AML-193 (cell line): ENCODE measurements at places on chromosomes 2 and 18.

DNA sequence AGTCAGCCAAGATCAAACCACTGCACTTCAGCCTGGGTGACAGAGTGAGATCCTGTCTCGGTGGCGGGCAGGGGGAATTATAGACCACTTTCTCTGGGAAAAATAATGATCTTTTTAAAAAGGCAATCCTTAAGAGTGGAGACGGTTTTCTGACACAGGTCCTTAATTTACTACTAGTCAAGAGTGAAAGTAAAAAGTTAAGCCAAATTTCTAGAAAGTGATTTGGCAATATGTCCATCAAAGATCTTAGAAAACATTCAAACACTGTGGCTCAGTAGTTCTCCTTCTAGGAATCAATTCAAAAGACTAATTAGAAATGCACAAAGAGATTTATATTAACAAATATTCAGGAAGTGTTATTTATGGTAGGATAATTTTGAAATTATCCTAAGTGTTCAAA, 148.5 kb upstream of the DNMT3A start:
- no peak for DNase-seq

GRCh38 chr18:63074981-63075404, 244.6 kb downstream of the BCL2 start:
- DNase-seq: peak; percentile 40

DNA sequence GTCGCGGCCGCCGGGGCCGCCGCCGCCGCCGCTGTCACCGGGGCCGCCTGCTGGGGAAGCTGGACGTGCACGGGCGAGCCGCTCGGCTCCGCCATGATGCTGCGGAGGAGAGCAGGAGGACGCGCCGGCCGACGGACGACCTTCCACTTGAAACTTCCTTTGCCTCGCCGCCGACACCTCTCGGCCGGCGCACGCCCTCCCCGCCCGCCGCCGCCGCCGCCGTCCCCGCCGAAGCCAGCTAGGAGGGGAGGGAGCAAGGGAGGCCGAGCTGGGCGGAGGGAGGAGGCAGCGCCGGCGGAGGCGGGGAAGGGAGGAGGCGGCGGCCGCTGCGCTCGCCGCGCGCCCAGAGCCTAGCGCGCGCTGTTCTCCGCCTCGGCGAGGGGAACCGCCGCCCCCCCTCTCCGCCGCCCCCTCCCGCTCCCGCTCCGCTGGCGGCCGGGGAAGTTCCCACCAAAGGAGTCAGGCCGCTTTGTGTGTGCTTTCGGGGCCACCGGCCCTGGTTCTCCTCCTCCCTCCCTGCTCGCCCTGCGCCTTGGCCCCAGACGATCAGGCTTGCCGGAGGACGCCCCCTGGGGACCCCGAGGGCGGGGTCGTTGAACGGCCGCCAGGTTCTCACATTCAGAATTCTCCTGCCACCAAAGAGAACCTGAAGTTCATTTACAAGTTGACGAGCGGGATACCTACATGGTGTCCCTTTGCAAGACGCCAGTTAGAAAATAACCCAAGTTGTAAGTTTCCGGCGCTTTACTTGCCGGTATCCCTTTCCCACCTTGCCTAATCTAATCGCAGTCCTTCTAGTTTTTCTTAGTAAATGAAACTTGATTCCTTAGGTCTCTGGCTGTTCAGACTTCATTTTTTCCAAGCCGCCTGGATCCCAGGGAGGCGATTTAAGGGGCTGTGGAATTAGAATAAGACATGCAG, at the start of gene STK39:
Gene STK39, minus strand, starts transcription at position 255 of the 921 bp plus-strand sequence. Its CDS starts 160 bp downstream, at position 95.
- DNase-seq: peak; percentile 66

- DNase-seq: no peak
Observed at GRCh38 chr2:67660871-67661270, 263.7 kb downstream of the ETAA1 start.

GRCh38 chr18:2559249-2559648, 12.1 kb downstream of the METTL4 start:
- no peak for DNase-seq

GRCh38 chr2:207238831-207239701, 73.3 kb upstream of the KLF7 start:
- DNase-seq: peak; percentile 94

- no peak for DNase-seq
Observed at GRCh38 chr18:13623348-13623747, 103.0 kb downstream of the FAM210A start.

- no peak for DNase-seq
Observed at GRCh38 chr18:58578835-58579560, 49.9 kb downstream of the ALPK2 start.

- no peak for DNase-seq
Observed at GRCh38 chr2:236627193-236627592, 57.6 kb downstream of the ACKR3 start.

GRCh38 chr18:6557770-6558248, 143.1 kb upstream of the L3MBTL4 start:
- DNase-seq: no peak

GRCh38 chr18:23648940-23649607, 13.6 kb downstream of the ANKRD29 start:
- no peak for DNase-seq

GRCh38 chr2:28178946-28179345, 213.7 kb upstream of the FOSL2 start:
- no peak for DNase-seq

DNA sequence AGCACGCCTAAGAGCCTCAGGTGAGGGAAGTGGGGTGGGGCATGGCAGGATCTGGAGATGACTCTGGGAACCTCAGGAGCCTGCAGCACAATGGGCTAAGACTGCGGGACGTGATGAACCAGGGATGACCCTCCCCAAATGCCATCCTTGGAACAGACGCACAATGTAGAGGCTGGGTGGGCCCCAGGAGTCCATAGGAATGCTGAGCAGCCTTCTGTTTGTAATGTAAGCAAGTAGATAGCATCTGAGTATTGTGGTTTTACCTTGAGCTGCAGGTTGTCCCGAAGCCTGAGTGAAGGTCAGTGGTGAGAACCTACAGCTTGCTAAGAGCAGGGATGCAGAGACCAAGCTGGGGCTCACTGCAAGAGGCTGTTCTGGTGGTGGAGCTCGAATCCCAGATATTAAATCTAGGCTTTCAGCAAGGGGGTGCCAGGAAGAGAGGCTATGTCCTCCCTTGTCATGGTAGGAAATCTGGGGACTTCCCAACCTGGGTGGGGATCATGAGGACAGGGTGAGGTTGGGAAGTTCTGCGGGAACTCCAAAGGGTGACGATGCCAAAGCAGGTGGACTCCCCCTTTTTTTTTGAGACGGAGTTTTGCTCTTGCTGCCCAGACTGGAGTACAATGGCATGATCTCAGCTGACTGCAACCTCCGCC, 5.8 kb downstream of the SCTR start:
- DNase-seq: no peak

GRCh38 chr18:13520306-13520705, 206.1 kb downstream of the FAM210A start:
- no peak for DNase-seq

GRCh38 chr2:80281049-80281448, 23.5 kb downstream of the LRRTM1 start:
- DNase-seq: no peak

DNA sequence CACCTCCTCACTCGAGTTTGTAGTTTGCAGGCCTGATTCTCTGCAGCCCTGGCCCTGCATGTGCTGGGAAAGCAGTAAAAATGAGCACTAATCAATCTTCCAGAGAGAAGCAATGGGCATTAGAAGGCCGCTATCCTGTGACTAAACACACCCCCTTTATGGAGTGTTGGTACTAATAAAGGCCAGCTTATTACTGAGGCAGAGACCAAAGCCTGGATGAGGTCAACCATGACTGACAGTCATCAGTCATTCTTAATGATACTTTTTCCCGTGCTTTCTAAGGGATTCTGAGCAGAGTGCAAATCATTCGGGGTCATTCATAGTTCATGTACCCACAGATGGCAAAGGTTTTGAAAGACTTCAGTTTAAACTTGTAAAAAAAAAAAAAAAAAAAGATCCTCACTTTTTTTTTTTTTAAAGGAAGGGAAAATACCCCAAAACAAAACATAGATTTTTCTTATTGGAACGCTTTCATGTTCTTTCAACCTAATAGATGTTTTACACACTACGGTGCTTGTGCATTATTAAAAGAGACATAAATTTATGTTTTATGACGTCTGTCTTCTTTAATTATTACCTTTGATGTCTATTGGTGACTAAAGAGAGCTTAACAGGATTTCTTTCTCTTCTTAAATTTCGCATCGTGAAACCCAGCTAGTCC, 13.2 kb downstream of the TSHZ1 start:
- DNase-seq: no peak

DNA sequence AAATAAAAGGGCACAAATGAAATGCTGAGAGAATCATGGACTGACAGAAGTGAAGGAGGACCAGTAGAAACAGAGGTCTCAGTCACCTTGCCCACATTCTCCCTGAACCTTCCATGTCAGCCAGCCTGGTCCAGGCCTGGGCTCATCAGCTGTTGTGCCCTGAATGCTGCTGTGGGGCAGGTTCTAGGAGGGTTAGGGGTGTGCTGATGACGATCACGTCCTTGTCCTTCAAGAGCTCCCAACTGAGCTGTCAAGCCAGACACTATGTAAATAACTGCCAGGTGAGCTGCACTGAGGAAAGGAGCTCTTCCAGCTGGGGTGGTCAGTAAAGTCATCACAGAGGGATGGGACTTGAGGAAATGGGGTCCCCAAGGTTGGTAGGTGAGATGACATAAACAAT, 156.5 kb downstream of the SMAD2 start:
- no peak for DNase-seq

DNA sequence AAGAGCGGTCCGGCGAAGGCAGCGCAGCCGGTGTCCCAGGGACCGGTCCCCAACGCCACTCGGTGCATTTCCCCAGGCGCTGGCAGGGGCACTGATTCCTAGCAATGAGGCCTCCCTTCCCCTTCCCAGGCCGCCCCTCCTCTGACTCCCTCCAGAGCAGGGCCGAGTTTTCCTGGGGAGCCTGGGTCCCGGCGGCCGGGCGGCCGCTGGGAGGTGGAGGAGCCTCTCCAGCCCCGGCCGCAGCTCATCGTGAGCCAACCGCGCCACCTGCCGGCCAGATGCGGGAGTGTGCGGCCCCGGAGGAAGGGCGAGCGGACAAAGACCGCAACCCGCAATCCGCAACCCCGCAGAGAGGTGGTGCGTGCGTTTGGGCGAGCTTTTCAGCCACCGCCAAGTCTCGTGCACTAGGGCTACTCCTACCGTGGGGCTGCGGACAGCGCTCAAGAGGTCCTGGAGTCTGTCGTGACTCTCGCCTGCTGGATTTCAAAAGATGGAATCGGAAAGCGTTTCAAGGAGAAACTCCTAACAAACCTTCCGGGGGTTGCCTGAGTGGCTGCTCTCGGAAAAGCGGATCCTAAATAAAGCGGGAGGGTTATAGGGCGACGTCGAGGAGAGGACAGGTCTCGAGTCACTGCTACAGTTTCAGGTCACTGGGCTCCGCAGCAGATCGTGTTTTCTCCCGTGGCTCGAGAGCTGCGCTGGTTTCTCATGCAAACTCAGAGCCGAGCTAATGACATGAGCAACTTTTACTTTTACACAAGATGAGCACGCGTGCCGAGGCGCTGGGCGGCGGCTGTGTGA, 1.5 kb upstream of the EPHA4 start:
- DNase-seq: peak; percentile 9

- DNase-seq: no peak
Observed at GRCh38 chr2:194264586-194264985, 1392.4 kb upstream of the SLC39A10 start.

DNA sequence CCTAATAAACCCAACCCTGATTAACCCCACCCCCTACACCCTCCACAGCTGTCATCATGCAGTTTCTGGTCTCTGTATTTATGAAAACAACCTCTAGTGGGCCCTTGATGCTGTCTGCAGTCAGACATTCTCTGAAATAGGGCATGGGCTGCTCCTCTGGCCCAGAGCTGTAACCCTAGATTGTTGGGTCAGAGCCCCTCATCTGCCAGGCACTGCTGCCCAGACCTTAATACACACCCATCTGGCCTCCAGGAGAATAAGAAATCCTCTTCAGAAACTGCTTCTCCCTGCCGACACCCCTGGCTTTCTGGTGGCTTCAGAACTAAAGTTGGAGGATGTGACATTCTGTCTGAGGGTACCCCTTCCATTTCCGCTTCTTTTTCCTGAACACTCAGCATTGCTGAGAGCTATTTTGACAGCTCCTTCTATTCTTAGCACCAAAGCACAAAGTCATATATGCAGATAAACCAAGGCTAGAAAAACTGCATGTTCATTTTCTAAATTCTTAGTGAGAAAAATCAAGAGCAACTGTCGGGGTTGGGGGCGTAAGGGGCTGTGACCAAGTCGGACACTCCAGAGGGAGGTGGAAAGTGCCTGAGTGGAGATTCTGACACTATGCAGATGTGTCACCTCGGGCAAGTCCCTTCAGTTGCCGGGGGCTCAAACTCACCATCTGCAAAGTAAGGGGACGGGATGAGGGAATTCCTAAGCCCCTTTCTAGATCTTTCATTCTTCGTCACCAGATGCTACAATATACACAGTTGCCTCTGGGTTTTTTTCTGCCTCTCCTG, 28.7 kb downstream of the SRSF7 start:
- no peak for DNase-seq

DNA sequence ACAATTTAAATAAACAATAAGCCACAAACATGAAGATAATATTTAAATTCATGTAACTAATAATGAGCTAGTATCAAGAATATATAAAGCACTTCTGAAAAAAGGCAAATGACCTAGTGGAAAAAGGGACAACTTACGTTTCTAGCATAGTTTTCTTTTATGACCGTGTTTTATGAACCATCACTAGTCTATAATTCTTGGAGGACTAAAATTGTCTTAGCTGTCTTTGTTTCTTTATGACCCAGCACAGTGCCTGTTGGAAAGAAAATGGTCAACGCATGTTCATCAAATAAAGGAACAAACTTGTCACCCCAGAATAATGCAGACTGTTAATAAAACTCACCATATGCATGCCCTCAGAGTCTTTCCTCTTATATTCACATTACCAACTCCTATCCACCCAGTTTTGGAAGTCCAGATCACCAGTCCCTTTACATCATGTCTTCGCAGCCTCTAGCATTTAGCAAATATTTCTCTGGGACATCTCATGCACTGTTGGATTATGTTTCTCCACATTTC, 57.4 kb upstream of the GRB14 start:
- no peak for DNase-seq

DNA sequence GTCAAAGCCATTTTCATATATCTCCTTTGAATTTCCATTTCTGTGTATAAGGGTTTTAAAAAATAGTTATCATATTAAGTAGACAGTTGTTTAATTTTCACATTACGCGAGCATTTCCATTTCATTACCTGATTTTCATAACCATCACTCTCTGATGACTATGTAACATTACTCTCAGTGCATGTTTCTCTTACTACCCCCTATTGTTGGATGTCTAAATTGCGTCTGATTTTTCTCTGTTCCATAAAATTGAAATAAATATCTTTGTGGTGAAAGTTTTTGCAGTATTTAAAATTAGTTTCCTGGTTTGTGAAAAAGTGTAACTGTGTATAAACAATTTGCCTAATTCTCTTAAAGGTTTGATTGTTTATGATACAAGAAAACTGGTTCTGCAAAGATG, 123.8 kb downstream of the MYO1B start:
- peak; percentile 34 for DNase-seq

- no peak for DNase-seq
Observed at GRCh38 chr2:164567335-164567989, 53.8 kb downstream of the GRB14 start.

- no peak for DNase-seq
Observed at GRCh38 chr2:178213991-178214390, 19.7 kb downstream of the OSBPL6 start.
